Natural killer cell (primary cell): ENCODE measurements at places on chromosomes 7 and 10. TPM values are rescaled to one million over a fixed set of nuclear protein-coding genes. Genes with fewer than 3 reads are reported as not detected.

DNA sequence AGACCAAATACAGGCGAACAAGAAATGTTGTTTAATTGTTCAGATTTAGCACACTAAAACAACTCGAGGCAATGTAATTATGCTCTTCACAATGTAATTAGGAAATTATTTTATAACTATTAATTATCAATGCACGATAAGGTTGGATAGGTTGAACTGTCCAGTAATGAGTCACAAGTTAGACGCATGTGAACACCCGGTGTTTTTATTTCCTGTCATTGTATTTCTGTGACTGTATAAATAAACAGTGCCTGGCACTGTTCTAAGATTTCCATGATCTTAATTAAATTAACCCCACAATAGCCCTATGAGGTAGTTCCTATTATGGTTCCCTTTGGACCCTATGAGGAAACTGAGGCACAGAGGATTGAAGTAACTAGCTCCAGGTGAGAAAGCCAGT, 26.2 kb downstream of the C10orf105 start:
- peaks cover 49% of the 10 kb centered on the region for H3K4me1 ChIP-seq
- DNase-seq = no peak
- no peaks in the 10 kb centered on the region for H3K27me3 ChIP-seq
- no peak overlapping the region for H3K4me3 ChIP-seq

DNA sequence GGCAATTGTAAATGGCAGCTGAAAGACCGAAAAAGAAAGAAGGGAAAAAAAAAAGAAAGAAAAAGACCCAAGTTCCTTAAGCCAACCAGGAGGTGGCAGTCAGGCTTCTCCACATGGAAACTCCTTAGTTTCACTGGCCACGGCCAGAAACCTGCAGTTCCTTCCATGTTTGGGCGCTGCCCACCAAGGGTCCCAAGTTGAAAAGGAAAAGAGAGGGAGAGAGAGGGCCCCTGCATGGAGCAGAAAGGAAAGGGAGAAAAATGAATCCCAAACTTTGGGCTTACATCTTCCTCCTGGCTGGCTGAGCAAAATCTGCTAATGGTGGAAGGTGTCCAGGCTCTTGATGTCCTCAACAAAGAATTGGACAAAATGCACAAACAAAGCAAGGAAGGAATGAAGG, 31.8 kb upstream of the ABCA13 start:
- H3K36me3 ChIP-seq = no peaks in the 10 kb centered on the region
- H3K27ac ChIP-seq = no peak overlapping the region
- no peak for DNase-seq
- no peak overlapping the region for H3K4me3 ChIP-seq
- no peaks in the 10 kb centered on the region for H3K4me1 ChIP-seq

DNA sequence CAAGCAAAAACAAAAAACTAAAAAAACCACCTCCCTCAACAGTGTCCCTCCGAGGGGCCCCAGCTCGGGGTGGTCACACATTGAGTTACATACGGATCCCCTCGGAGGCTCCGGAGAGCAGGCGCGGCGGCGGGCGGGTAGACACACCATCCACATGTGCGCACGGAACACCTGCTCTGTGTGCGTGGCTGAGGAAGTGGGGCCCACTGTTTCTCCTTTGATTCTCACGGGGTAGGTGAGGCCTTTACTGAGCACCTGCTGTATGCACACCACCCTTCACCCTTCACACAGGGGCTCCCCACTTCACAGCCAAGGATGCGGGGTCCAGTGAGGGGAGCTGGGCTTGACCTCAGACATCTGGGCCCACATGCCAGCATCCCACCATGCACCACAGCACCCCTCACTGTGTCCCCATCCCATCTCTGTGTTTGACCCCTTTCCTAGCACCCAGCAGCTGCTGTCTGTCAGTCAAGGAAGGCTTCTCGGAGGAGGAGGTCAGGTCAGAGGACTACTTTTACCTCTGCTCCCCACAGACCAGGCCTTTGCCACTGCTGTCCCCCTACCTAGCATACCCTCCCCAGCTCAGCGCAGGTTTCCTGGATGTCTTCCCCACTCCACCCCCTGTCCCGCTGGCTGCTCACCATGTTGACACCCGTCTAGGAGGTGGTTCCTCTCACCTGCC, 71.1 kb downstream of the MICALL2 start:
- DNase-seq = no peak
- no peaks in the 10 kb centered on the region for H3K27me3 ChIP-seq
- no peaks in the 10 kb centered on the region for H3K36me3 ChIP-seq
- H3K27ac ChIP-seq = no peak overlapping the region
- no peak overlapping the region for H3K4me3 ChIP-seq

DNA sequence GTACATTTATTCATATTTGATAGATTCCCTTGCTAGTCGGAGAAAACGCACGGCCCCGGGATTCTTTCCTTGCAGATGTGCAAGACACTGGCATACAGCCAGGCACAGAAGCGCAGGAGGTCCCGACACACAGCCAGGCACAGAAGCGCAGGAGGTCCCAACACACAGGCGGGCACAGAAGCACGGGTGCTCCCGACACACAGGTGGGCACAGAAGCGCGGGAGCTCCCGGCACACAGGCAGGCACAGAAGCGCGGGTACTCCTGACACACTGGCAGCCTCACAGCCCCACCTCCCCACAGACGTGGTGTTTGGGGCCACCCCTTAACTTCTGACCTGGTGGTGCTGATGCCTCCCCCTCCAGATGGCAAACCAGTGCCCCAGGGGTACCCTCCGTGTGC, 237.3 kb downstream of the ZMYND11 start:
- no peaks in the 10 kb centered on the region for H3K36me3 ChIP-seq
- no peak overlapping the region for H3K4me3 ChIP-seq
- peaks cover 7% of the 10 kb centered on the region for H3K4me1 ChIP-seq
- DNase-seq = no peak

- no peak overlapping the region for H3K4me3 ChIP-seq
- H3K36me3 ChIP-seq = no peaks in the 10 kb centered on the region
- no peak overlapping the region for H3K27ac ChIP-seq
- H3K4me1 ChIP-seq = no peaks in the 10 kb centered on the region
- no peaks in the 10 kb centered on the region for H3K27me3 ChIP-seq
Observed at GRCh38 chr10:70343312-70343711, 39.1 kb downstream of the LRRC20 start.

- no peak overlapping the region for H3K4me3 ChIP-seq
- H3K36me3 ChIP-seq = no peaks in the 10 kb centered on the region
- H3K27me3 ChIP-seq = no peaks in the 10 kb centered on the region
- no peaks in the 10 kb centered on the region for H3K4me1 ChIP-seq
Observed at GRCh38 chr10:29253690-29254029, 35.2 kb upstream of the LYZL1 start.

The SVIL gene
- 24.9 TPM for total RNA-seq

The ERLIN1 gene
- 5.1 TPM for total RNA-seq

DNA sequence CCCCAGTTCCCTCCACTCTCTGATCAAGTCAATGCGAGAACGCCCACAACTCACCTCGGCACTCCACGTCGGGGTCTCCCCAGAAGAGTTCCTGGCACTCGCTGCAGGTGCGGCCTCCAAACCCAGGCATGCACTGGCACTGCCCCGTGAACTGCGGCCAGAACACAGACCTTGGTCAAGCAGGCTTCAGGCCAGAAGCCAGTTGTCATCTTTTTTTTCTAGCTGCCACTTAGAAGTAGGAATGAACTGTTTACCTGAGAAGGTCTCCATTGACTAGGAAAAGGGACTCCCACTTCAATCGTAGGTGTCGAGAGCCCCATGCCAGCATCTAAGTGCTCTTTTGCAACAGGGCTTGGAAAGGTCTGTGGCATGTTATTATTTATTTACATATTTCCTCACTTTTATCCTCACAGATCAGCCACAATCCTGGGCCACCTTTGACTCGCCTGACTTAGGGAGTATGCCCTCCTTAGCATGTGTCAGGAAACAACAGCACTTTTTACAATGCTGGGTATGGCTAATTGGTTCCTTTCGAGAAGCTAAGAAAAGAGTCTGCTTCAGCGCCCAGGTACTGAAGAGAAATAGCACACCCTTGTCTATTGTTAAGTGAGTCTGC, 51.7 kb downstream of the LAMB1 start:
- H3K27me3 ChIP-seq = no peaks in the 10 kb centered on the region
- no peak for DNase-seq
- H3K4me3 ChIP-seq = no peak overlapping the region
- no peak overlapping the region for H3K27ac ChIP-seq
- H3K4me1 ChIP-seq = no peaks in the 10 kb centered on the region

DNA sequence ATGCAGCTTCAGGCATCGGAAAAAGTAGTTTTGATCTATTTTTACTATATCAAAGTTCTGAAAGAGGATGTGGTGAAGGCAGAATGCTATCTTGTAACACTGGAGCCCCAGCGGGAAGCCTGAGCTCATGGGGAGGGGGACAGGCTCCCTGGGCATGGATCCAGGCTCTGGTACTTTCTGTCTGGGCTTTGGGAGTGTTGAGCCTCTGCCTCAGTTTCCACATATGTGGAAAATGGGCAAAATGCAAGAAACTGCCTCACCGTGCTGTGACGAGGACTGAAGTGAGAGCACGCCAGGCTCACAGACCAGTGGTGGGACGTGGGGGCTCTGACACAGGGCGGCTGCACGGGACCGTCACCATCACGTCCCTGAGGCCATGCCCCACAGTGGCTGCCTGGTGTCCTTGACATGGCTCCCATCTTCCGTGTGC, 182.9 kb upstream of the SHH start:
- no peaks in the 10 kb centered on the region for H3K36me3 ChIP-seq
- no peak overlapping the region for H3K4me3 ChIP-seq
- H3K4me1 ChIP-seq = peaks cover 45% of the 10 kb centered on the region
- no peaks in the 10 kb centered on the region for H3K27me3 ChIP-seq
- DNase-seq = no peak

The KCP gene
- 0.49 TPM for total RNA-seq

The ABCC2 gene
- 3.4 TPM for total RNA-seq

- no peak overlapping the region for H3K4me3 ChIP-seq
- H3K36me3 ChIP-seq = no peaks in the 10 kb centered on the region
- H3K27ac ChIP-seq = no peak overlapping the region
- DNase-seq = no peak
- H3K4me1 ChIP-seq = no peaks in the 10 kb centered on the region
Observed at GRCh38 chr7:41445946-41446345, 256.9 kb downstream of the INHBA start.

DNA sequence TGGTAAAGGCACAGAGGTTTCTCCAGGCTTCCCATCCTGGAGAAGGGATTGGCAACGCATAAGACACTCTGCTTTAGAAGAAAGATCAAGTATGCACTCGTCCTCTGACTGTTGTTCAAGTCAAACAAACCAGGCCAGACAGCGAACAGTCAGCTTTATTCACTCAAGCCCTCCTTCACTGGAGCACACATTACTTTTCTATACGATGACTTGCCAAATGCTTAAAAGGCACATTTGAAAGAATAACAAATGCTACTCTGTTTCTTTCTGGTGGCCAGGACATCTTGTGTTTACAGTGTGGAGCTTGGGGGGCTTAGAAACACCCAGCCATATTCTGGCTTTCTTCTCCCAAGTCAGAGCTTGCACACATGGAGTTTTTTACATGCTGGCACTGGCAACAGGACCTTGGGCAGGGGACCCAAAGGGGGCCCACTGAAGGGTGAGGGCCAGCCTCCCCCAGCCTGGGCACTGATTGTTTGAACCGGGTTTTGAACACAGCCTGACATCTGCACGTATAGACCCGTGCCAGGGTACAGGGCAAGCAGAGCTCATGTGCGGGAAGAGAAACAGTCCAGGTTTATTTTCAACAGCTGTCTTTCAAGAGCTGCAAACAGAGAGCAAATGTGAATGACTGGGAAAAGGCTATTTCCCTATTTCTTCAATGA, 33.3 kb upstream of the FGFR2 start:
- DNase-seq = no peak
- H3K36me3 ChIP-seq = no peaks in the 10 kb centered on the region
- H3K27me3 ChIP-seq = no peaks in the 10 kb centered on the region
- no peaks in the 10 kb centered on the region for H3K4me1 ChIP-seq

DNA sequence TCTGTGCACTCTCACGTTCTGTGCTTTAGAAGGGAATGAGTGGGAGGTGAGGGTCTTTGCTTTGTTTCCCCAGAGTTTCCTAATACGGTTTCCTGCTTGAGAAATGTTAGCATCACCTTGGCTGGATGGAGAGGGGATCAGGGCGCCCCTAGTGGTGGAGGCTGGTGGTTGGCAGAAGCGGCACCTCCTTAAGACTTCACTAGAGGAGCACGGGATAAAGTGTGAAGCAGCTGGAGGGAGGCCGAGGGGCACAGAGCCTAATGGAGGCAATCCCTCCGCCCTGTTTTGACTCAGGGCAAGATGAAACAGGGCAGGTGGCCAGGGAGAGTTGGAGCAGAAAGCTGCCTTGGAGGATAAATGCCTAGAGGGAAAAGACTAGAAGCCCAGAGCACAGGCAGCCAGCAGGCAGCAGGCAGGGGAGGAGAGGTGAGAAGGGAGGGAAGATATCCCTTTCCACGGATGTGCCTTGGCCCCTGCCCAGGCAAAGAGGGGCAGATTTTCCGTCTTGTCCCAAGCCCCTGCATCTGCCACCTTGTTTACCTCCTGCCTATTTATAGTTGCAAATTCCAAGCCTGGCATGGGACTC, 56.0 kb upstream of the BTRC start:
- H3K27me3 ChIP-seq = peaks cover 6% of the 10 kb centered on the region
- peak; percentile 83 for DNase-seq
- no peak overlapping the region for H3K4me3 ChIP-seq
- no peak overlapping the region for H3K27ac ChIP-seq
- H3K36me3 ChIP-seq = no peaks in the 10 kb centered on the region
- no peaks in the 10 kb centered on the region for H3K4me1 ChIP-seq

DNA sequence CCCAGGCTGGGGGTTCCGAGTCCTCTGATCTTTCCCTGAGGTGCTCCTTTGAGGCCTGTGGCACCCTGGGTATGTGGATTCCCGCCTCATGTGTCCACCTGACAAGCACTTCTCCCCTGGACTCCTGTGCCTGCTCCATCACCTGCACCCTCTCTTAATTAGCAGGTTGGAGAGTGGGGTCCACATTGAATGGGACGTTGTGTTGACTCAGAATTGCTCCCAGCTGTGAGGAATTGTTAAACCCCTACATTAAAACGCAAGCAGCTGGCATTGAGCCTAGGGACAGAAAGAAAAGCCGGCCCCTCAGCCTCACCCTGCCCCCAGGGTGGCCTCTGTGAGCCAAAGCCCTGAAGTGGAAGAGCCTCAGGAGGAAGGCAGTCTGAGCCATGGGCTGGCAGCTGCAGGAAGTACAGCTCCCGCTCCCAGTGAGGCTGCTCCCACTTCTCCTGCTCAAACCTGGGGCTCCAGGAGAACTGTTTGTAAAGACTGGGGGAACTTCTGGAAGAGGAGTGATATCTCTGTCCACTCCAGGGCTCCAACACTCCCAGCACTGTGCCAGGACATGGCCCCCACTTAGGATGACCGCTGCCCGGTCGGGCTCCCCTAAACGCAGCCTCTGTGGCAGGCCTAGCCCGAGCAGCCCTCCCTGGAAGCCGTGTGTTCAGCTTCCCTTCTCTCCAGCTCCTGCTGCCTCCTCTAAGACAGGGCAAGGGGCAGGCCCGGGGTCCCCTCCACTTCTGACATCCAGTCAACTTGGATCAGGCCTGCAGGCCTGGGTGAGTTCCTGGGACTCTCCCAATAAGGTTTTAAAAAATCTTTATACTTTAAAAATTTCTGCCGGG, 1.8 kb upstream of the OPN4 start:
- H3K27ac ChIP-seq = no peak overlapping the region
- no peaks in the 10 kb centered on the region for H3K27me3 ChIP-seq
- no peak overlapping the region for H3K4me3 ChIP-seq
- H3K36me3 ChIP-seq = no peaks in the 10 kb centered on the region

The NPTX2 gene
- not detected for total RNA-seq

- no peak overlapping the region for H3K27ac ChIP-seq
- no peak overlapping the region for H3K4me3 ChIP-seq
- H3K4me1 ChIP-seq = peaks cover 28% of the 10 kb centered on the region
- DNase-seq = no peak
- no peaks in the 10 kb centered on the region for H3K27me3 ChIP-seq
- H3K36me3 ChIP-seq = peaks cover 20% of the 10 kb centered on the region
Observed at GRCh38 chr7:100855515-100855914, 3.0 kb downstream of the SLC12A9 start.

The PILRA gene
- 29.4 TPM for total RNA-seq
